ENCODE measurements at places on chromosomes 12 and 14.

GRCh38 chr14:58978343-58978742 is 210.1 kb upstream of the DAAM1 start:
- DNase-seq: no peak

DNA sequence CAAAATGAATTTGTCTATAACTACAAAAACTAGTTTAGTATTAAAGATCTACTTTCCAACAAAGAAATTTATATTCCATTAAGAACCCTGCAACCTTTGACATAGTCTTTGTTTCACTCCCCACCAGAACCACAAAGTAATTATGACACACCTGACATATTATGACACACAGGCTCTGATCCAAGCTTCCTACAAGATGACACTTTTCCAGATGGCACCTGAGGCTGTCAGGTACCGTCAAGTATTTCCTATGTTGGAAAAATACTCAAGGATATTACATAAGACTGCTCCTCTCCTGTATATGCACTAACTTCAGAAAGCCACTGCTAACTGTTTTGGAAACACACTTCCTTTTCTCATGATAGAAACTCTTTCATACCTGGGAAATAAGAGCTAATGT is 38.9 kb downstream of the STXBP6 start:
- no peak for DNase-seq

GRCh38 chr14:72640911-72641485 is 252.9 kb downstream of the DPF3 start:
- no peak for DNase-seq

GRCh38 chr12:93946542-93947150 is 201.7 kb upstream of the PLXNC1 start:
- no peak for DNase-seq

- DNase-seq: peak; percentile 32
Observed at GRCh38 chr12:110281549-110282299, 677 bp downstream of the ATP2A2 start.

DNA sequence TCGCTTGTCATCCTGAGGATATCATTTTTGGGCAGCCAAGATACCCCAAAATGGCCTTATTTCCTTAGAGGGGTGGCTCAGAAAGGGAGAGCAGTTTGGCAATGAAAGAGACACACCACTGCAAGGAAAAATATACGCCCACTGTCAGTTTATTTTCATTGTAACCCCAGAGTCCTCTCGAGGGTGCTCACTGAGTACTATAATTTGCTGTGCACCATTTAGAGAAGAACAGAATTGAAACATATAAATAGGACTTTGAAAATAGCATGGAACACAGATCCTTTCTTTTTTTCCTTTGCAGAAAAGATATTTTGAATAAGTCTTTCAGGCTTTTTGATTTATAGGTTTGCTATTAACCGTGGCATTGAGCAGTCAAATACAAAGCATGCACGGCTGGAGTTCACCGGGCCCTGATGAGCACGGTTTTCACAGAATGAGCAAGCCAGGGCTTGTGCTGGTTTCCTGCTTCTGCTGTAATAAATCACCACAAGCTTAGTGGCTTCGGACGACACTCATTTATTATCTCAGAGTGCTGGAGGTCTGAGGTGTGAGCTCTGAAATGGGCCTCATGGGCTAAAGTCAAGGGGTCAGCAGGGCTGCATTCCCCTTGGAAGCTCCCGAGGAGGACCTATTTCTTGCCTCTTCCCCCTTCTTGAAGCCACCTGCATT is 152.3 kb downstream of the ZNF664 start:
- no peak for DNase-seq

DNA sequence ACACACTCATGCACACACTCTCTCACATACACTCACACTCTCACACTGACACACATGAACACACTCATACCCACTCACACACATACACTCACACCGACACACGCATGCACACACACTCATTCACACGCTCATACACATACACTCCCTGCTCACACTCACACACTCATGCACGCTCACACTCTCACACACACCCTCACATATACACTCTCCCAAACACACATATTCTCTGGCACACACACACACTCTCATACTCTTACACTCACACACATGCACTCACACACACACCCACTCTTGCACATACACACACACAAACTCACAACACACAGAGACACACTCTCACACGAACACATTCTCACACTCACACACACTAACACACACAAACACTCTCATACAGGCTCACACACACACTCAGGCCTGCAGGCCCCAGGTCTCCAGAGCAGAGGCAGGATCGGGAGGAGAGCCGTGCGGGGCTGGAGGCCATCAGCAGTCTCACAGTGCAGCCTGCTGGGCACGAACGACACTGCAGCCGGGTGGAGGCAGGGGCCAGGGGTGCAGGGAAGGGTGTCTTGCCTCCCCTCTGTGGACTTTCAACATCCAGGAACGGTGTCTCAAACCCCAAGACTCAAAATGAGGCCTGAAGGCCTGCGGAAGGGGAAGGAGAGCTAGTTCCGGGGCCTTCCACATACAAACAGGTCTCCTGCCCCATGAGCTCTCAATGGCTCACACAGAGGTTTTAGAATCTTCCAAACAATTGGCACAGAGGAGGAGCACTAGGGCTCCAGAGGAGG is 148.7 kb downstream of the ANO2 start:
- no peak for DNase-seq

Data from activated gamma-delta T cell (primary cell).